ENCODE measurements at places on chromosomes 7 and 10. TPM values are rescaled to one million over a fixed set of nuclear protein-coding genes. Genes with fewer than 3 reads are reported as not detected.

The PRXL2A gene
- total RNA-seq, result 69.4 TPM

The SPDYE2B gene
- not detected for total RNA-seq

The FAM221A gene
- 8.6 TPM for total RNA-seq

The RBM20 gene
- total RNA-seq, result 2.1 TPM

The CTBP2 gene
- 111 TPM for total RNA-seq

The MYL10 gene
- total RNA-seq, result not detected

The AGR2 gene
- total RNA-seq, result 164 TPM

The NUTM2B gene
- total RNA-seq, result 1.1 TPM

The SPDYE5 gene
- total RNA-seq, result not detected

All from kidney (tissue), 22 donors.